GM13977 (cell line): ENCODE measurements at places on chromosomes 5 and 9.

GRCh38 chr5:107376546-107377276 lies 294.0 kb downstream of the EFNA5 start:
- DNase-seq = no peak

DNA sequence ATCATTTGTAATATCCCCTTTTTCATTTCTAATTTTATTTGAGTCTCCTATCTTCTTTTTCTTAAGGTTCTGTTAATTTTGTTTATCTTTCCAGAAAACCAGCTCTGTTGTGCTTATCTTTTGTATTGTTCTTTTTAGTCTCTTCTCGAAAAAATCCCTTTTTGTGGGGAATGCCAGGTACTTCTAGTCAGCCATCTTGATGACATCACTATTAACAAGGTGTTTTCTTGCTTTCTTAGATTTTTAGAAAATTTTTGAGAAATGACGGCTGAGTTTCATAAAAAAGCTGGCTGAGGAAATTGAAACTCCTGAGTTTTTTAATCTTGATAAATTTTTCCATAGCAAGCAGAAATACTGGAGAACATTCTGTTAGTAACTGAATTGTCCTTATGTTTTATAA lies 10.7 kb downstream of the RNF180 start:
- DNase-seq = no peak

GRCh38 chr5:1544294-1544961 lies 20.7 kb upstream of the LPCAT1 start:
- DNase-seq = no peak

DNA sequence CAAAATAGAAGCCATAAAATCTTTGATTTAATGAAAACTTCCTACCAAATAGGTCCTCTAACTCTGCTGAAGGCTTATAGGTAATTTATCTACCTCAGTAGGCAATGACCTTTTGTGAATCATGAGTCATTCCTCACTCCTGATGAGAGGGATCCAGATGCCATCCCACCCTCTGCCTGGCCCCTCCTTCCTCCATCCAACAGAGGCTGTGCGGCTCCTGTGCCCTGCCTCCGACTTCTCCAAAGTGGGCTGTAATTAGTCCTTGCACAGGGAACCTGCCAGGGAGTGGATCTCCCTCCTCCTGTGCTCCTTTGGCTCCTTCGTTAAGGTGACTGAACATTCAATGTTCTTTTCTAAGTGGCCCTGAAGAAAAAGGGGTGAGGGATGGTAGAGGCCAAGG lies 213.9 kb upstream of the TBCA start:
- DNase-seq = no peak

DNA sequence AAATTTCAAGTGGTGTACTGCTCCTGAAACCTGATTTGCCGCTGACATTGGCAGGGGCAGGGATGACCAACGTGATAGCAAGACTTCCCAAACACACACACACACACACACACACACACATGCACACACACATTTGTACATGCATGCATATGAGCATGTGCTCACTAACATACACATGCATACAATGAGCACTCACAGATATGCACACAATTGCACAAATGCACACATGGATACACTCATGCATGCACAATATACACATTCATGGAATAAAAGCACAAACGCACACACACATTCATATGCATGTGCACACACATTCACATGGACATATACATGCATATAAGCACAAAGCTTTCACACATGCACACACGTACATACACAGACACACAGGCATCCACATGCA lies 181.2 kb upstream of the ZNF618 start:
- no peak for DNase-seq

DNA sequence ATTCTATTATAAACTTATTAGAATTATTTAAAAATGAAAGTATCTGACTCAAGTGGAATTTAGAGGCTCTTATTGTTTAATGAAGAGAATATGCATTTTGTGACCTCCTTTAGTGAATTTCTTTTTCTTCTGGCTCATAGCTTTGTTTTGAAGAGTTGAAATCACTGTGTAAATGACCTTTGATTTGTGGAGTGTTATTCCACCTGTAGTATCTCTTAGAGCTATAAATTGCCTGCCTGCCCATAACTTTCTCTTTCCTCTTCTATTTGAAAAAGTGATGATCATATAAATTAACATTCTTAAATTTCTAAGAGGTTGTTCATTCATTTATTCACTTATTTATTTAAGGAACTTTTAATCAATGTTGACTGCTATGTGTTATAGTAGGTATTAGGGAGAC lies 16.1 kb downstream of the CSNK1G3 start:
- DNase-seq = no peak

GRCh38 chr5:169827769-169828168 lies 152.5 kb downstream of the INSYN2B start:
- no peak for DNase-seq

DNA sequence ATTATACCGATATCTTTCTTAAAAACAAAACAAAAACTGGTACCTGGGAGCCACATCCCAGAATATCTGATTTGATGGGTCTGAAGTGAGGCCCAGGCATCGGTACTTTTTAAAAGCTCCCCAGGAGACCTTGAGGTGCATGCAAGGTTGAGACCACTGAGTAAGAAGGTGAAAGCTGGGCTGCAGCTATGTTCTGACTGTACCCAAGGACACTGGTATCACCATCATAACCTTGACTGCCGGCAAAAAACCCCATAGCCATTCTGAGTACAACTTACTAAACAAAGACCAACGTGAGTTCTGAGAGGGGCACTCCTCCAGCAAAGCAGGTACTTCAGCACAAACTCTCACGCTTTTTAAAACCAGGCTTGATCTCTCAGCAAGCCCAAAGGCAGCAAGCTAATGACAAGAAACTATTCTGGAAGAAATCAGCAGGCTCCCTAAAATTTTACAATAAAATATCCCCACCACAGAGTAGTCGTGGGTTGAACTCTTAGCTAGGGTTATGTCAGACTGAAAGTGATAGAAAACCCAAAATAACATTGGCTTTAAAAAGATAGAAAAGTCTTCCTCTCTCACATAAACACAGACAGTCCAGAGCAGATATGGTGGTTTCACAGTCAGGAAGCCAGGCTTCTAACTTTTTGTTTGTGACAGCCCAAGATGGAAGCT lies 263.9 kb downstream of the SAXO1 start:
- DNase-seq = peak; percentile 36

DNA sequence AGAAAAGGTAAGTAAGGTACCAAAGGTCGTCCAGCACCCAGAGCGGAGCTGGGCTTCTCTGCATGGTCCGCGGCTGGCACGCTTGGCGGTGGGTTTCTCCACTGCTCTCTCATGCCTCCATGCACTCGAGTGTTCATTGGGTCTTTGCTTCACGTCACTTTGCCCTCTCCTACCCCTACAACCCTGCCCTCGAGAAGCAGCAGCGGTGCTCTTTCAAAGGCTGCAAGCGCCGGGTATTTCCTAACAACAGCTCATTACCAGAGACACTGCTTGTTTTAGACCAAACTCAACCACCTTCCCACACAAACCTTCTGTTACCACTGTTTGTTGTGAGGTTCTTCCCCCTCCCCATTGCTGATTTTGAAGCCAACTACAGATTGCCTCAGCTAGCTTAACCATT lies 21.5 kb upstream of the ZBTB34 start:
- peak; percentile 75 for DNase-seq

DNA sequence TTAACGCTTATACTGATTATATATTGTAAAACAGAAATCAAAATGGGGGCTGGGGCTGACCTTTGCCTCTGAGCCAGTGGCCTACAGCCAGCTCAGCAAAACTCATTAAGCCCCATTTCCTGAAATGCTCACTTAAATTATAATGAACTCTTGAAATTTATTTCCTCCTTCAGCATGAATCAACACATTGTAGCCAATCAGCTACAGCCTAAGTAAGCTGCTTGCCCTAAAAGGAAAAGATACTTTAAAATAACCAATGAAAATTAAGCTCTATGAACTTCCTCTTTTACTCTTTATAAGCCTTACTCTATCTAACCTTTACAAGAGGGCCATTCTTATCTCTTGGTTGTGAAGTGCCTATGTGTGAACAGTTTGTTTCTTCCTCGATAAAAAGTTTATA lies 33.5 kb upstream of the SUB1 start:
- no peak for DNase-seq

GRCh38 chr9:2638871-2639673 lies 17.5 kb downstream of the VLDLR start:
- DNase-seq = no peak

GRCh38 chr5:156920042-156920860 lies 42.8 kb downstream of the TIMD4 start:
- no peak for DNase-seq

DNA sequence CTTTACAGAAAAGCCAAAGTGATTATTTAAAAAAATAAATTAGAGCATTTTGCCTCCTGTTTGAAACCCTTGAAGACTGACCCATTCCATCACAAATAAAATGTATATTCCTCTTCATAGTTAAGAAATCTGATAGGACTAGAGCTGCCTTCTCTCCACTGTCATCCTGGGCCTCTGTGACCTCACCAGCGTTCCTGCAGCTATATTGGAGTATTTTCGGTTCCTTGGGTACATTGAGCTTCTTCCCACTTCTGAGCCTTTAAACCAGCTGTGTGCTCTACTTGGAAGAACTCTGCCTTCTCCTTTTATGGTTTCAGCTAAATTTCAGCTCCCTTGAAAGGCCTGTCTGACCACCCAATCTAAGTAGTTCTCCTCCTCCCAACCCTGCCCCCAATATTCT lies 99.1 kb upstream of the ABCA1 start:
- no peak for DNase-seq

GRCh38 chr9:125444956-125445506 lies 183.4 kb downstream of the GAPVD1 start:
- no peak for DNase-seq

DNA sequence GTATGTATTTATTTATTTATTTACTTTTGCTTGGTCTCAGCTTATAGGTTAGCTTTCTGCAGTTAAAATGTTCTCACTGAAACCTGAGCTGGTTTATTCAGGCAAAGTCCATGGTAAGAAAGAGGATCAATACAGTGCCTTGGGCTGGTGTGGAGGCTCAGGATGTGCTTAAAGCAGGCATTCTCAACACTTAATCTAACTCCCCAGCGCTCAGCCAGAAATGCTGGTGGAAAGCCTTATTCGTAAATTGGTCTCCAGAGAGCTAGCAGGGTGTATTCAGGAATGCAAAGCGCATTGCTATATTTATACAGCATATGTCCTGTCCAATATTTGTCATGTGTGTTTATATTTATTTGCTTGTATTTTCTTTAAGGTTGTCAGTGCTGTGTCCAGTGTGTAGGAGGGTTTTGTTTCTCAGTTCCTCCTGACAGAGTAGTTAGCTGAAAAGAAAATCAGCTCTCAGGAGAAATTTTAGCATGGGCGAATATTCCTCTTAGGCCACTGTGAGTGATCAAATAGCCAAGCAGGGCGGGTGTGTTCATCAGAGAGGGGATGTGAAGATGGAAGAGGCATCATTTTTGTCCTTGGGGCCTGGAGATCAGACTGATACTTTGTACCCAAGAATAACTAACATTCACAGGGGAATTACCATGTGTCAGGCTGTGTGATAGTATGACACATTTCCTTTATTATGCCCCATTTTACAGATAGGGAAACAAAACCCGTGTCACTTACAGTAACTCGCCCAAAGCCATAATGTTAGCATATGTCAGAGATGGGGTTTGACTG lies 65.8 kb downstream of the DOCK2 start:
- peak; percentile 47 for DNase-seq

GRCh38 chr5:54764102-54765090 lies 221.0 kb downstream of the ESM1 start:
- DNase-seq = no peak

DNA sequence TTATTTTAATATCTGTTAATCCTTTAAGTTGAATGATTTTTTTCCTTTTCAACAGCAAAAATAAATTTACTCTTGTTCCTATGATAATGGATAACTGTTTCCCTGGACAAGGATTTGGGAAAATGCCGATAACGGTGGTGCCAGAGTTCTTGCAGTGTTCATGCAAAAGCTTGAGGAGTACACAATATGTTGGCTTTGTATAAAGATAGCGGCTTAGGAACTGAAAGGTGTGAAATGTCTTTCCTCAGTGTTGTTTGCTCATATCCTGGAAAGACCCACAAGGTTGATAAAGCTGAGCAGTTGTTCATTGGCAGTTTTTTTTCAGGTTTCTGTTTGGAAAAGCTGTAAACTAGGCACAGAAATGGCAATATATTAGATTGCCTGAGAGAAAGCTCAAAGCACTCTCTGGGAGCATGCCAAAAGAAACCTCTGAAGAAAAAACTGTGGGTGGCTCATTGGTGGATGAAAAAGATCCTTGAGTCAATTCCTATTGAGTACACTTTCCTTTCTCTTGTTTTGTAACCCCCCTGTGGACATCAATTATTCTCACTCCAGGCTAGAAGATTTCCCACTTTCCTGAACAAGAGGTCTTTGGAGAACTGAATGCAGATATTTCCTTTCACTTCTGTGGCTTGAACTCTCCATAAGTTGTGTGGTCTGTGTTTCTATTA lies 117.2 kb upstream of the RGMB start:
- no peak for DNase-seq

DNA sequence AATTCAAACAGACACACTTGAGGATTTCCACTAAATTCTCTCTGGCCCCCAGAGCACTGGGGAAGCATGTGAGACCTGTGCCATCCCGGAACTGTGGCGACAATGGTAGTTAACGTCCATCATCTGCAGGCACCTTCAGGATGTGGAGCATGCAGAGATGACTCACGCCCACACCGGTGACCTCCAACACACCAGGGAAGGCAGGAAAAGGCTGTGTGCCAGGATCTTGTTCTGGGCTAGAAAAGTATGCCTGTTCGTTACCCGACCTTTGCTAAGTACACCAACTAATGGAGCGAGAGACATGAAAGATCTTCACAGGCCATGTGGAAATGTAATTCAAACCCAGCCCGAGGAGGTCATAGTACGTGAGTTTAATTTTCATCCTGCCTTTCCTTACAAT lies 208.8 kb downstream of the MELK start:
- no peak for DNase-seq

DNA sequence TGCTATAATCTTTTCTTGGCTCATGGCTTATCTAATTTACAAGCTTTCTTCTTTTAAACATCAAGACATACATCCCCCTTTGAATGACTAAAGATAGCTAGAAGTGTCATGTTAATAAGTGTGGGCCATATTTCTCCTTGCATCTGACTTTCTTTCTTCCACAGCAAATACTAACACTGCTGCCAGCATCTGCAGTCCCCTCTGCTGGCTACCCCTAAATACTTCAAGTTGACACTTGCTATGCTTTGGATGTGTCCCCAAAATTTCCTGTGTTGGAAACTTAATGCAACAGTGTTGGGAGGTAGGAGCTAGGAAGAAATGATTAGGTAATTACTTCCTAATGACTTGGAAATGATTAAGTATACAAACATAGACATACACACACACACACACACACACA lies 459.0 kb upstream of the ST8SIA4 start:
- DNase-seq = no peak

DNA sequence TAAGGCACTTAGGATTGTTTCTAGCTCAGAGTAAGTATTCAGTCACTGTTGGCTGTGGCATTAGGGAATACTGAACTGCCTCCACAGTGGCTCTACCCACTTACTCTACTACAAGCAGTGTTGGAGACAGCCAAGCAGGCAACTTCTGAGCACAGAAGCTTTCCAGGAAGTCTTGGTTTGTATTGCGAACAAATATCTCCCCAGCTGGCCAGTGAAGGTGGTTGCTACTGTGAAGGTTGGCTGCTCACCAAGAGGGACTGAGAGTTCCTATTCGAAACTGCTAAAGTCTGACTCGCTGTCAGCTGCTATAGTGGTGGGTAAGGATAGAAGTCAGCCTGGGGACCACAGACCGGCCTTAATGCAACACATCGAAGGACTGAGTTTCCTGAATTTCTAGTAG lies 319.1 kb downstream of the KIF4B start:
- DNase-seq = no peak
